GM12878 (cell line): ENCODE measurements at places on chromosomes 2 and 18. TPM values are rescaled to one million over a fixed set of nuclear protein-coding genes. Genes with fewer than 3 reads are reported as not detected.

Gene TFCP2L1
- total RNA-seq, result 0.21 TPM in 2 replicates

Gene PROM2
- not detected in 2 replicates for total RNA-seq

- peak overlapping the region; percentile 90 for H3K4me3 ChIP-seq
- DNase-seq, result no peak
- H3K27ac ChIP-seq, result no peak overlapping the region
- no peaks in the 10 kb centered on the region; the same call in 1 of the 2 replicates for H3K4me1 ChIP-seq
- H3K27me3 ChIP-seq, result no peaks in the 10 kb centered on the region
- H3K36me3 ChIP-seq, result no peaks in the 10 kb centered on the region
These were observed 814 bp downstream of the FZD7 start for GRCh38 chr2:202034249-202035088.

DNA sequence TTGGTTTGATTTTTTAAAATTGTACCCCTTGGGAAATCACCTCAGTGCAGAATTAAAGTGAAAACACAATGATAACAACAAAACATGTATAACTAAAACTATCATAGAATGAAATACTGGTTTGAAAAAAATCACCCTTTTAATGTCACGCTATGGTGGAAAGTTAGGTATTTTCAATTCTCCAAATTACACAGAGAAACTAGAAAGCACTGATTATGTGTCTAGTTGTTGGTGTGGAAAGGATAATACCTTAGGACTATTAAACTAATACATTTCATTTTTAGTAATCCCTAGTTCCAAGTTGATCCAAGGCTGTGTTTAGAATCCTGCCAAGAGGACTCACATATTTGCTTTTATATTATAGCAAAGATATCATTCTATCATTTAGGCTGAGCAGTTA, 71.2 kb downstream of the NUP35 start:
- H3K36me3 ChIP-seq, result no peaks in the 10 kb centered on the region; the same call in 1 of the 2 replicates
- no peaks in the 10 kb centered on the region for H3K27me3 ChIP-seq
- no peak overlapping the region for H3K4me3 ChIP-seq
- H3K27ac ChIP-seq, result no peak overlapping the region
- peaks cover 3% of the 10 kb centered on the region; the same call in 1 of the 2 replicates for H3K4me1 ChIP-seq
- DNase-seq, result no peak

GRCh38 chr2:106868275-106868674, 17.7 kb downstream of the ST6GAL2 start:
- no peak for DNase-seq
- no peak overlapping the region for H3K27ac ChIP-seq
- H3K27me3 ChIP-seq, result no peaks in the 10 kb centered on the region

GRCh38 chr2:151552287-151552686, 142.6 kb downstream of the RIF1 start:
- no peaks in the 10 kb centered on the region; the same call in 1 of the 2 replicates for H3K27me3 ChIP-seq
- DNase-seq, result no peak
- no peaks in the 10 kb centered on the region for H3K4me1 ChIP-seq
- H3K4me3 ChIP-seq, result no peak overlapping the region

- no peak overlapping the region for H3K4me3 ChIP-seq
- no peak for DNase-seq
- no peak overlapping the region for H3K27ac ChIP-seq
- no peaks in the 10 kb centered on the region for H3K4me1 ChIP-seq
These were observed 191.2 kb downstream of the IRS1 start for GRCh38 chr2:226608451-226608850.

GRCh38 chr2:228649447-228649846, 468.0 kb upstream of the SPHKAP start:
- no peaks in the 10 kb centered on the region for H3K4me1 ChIP-seq
- H3K27me3 ChIP-seq, result no peaks in the 10 kb centered on the region
- no peak overlapping the region for H3K27ac ChIP-seq
- no peak for DNase-seq
- H3K36me3 ChIP-seq, result no peaks in the 10 kb centered on the region
